ENCODE measurements at places on chromosomes 12 and 14.

- no peak for DNase-seq
Measured at GRCh38 chr14:55383541-55384140, 28.0 kb downstream of the ATG14 start.

DNA sequence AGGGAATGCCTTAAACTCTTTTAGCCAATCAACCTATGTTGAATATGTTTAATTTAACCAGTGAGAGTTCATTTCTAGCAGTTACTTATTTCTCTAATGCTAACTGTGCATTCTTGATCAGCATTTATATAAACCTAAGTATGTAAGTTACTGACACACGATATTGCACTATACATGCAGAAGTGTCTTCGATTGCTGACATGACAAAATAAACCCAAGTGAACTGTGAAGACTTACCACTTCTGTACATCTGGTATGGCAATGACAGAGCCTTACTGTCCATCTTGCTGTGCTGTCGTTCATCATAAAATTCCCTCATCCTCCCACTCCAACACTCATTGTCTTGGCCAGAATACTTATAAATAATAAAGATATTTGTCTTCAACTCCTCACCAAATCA, 131.8 kb downstream of the TSHR start:
- no peak for DNase-seq

DNA sequence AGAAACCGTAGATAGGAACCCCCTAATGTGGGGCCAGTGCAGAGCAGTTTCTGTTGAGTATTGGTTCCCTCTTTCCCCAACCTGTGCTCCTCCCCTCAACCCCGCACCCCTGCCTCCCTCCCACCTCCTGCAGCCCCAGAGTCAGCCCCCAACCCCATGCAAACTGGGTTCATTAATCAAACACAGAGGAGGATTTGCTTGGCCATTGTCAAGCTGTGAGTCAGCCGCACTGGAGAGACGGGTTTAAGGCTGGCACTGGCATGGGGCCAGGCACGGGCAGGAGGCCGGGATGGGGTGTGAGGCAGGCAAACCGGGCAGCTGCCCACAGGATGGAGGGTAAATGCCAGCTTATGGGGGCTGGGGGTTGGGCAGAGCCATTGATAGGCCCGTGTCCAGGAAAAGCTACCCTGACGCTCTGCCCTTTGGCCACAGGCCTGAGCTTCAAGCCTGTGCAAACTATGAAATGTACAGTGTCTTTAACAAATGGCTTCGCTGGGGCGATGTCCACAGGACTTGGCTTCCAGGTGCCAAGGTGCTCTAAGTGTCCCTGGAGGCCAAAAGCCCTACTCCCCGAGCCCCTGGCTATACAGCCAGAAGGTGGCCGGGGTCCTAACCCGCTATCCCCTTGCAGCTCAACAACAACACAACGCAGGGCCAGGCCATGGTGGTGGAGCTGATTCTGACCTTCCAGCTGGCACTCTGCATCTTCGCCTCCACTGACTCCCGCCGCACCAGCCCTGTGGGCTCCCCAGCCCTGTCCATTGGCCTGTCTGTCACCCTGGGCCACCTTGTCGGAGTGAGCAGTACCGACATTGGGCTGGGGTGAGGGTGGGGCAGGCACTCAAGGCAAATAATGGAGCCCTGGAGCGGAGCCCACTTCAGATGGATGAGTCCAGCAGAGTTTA, 1.4 kb downstream of the AQP5 start:
- peak; percentile 76 for DNase-seq

DNA sequence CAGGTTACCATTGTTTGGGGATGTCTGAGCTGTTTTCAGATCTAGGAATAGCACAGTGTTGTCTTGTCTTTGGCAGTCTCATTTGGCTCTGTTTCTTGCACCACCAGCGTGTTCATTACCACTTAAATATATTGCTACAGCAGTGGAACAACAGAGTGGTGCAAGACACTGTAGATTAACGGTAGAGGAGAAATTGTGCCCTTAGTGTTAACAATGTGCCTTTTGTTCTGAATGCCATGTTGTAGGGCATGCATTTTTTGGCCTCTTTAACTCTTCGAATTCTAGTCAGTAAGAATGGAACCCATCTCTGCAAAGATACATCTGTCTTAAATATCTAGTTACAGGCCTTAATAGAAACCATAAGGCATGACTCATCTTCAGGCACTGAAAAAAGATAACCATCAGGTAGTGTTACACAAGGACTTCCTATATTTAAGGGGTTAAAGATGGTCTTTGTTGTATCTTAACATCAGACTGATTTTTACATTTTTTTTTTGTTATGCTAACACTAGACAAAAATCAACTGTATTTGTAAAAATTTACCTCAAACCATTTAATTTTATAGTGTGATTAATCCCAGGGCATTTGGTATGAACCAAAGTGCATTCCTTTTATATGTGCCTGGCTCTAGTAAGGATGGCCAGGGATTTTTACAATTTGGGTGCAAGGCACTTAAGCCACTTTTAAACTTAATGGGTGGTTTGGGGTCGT, 12.9 kb downstream of the DYRK2 start:
- no peak for DNase-seq

DNA sequence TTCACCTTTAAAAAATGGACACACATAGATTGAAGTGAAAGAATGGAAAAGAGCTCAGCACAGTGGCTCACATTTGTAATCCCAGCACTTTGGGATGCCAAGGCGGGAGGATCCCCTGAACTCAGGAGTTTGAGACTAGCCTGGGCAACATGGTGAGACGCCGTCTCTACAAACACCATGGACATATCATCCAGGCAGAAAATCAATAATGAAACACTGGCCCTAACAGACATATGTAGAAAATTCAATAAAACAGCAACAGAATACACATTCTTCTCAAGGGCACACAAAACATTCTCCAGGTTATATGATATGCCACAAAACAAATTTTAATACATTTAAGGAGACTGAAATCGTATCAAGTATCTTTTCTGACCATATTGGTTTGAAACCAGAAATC, 7.4 kb downstream of the WASHC3 start:
- no peak for DNase-seq

DNA sequence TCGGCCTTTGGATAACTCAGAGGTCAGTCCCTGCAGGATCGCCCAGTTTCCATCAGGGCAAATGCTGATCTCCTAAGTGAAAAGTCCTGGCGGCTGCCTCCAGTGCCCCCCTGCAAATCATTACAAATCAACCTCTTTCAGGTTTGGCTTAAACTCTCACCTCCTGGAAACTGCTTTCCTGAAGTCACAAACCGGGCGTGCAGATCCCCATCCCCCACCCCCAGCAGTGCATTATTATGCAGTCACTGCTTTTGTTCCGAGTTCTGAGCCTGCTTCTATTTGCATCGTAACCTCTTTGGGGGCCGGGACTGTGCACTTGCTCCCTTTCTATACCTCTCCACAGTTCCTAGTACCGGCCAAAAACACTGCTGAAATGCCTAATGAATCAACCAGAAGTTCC, at the start of gene USP44:
TSS of gene USP44 (minus strand) at position 172 of the 400 bp plus-strand sequence. CDS start 17,220 bp downstream, outside the sequence.
- no peak for DNase-seq

GRCh38 chr14:38122241-38122640, 85.5 kb upstream of the SSTR1 start:
- no peak for DNase-seq

DNA sequence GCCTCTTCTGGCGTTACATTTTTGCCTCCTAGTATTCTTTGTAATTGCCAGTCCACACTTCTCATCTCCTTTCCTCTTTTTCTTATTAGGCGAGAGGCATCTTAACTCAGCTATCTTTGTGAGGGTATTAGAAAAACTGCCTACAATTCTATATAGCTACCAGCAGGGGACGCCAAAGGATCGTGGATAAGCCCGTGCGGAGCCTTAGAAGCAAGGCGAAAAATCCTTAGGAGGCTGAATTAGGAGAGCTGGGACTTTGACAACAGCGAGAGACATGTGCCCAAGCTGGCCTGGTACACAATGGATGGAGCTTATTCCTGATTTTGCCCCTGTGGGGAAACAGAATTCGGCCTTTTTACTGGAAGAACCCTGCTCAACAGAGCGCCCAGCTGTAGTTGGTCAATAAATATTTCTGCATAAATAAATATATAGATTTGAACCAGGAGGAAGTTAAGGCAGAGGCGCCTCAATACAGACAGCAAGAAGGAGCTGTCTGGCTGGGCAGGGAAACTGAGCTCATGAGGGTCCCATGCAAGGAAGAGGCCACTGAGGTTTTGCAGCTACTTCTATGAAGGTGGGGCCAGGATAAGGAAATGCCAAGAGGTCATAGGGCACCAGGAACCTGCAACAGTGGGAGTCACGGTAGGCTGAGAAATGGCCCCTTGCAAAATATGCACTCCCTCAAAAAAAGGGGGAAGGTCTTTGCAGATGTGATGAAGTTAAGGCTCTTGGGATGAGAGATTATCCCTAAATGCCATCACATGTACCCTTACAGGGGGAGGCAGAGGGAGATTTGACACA, 14.6 kb upstream of the RBM19 start:
- peak; percentile 59 for DNase-seq

GRCh38 chr14:77004711-77005460, 23.6 kb downstream of the IRF2BPL start:
- DNase-seq = no peak

DNA sequence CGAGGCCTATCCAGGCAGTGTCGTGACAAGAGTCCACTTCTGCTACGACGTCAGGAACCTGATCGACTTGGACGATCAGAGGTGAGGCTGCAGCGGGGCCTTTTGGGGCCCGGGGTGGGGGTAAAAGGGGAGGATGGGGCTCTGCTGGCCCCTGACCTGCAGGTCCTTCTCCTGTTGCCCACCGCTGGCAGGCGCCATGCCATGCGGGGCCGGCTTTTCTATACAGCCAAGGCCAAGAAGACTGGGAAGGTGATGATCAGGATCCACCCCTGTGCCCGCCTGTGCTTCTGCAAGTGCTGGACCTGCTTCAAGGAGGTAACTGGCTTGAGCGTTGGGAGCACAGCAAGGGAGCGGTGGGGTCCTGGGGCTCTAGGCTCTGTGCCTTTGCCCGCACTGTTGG, 31.6 kb downstream of the NGB start:
- no peak for DNase-seq

DNA sequence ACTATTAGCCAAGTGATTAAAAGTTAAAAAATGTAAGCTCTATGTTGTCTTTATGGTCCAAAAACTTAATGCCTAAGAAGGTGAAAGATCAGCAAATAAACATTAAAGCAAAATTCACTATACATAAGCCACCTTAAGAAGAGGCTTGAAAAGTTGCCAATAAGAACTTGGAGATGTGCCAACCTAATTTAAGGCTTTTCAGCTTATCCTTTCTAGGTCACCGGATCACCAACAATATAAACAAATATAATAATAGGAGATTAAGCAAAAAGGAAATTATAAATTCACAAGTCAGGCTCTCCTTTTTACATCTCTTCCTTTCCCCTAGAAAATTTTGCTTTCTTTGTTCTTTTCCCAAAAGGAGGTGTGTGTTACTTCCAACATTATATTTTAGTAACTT, 30.9 kb downstream of the SLC2A3 start:
- DNase-seq = no peak

- peak; percentile 81 for DNase-seq
Measured at GRCh38 chr14:73463411-73463810, 5.1 kb upstream of the NUMB start.

GRCh38 chr12:69502345-69503081, 32.3 kb downstream of the FRS2 start:
- DNase-seq = peak; percentile 54
